ENCODE measurements at places on chromosomes 12 and 14.

DNA sequence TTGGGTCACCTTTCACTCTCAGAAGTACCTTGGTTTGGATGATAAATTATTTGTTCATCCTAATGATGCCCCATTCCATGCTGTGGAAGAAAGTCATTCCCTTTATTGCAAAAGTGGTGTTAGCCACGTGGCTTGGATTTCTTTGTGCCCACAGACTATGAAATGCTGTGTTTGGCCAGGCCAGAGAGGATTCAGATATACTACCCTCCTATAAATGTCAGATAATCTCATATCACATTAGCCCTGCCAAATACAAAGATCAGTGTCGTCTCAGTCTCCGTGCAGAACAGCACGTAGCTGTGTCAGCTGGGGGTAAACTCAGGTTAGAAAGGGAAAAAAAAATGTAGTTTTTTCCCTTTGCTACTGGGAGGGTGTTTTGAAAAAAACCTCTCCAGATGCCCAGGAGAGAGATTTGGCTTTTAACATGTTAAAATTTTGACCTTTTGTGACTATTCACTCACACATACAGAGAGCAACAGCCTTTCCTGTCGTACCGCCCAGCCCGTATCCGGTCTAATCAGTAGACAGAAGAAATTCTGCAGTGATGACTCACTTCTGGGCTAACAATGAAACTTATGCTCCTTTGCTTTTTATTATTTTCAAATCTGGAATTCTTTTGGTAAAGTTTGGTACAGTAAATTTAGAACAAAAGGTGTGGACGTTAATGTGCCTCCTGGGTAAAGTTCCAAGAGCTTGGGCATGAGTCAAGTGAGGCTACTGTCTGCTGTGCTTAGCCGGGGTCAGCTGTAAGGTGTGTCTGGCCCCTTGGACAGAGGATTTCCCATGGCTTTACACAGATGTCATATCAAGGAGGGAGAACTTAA lies 8.5 kb upstream of the PTPRB start:
- no peak for DNase-seq

- no peak for DNase-seq
Measured at GRCh38 chr12:83514372-83514771, 827.7 kb downstream of the TMTC2 start.

DNA sequence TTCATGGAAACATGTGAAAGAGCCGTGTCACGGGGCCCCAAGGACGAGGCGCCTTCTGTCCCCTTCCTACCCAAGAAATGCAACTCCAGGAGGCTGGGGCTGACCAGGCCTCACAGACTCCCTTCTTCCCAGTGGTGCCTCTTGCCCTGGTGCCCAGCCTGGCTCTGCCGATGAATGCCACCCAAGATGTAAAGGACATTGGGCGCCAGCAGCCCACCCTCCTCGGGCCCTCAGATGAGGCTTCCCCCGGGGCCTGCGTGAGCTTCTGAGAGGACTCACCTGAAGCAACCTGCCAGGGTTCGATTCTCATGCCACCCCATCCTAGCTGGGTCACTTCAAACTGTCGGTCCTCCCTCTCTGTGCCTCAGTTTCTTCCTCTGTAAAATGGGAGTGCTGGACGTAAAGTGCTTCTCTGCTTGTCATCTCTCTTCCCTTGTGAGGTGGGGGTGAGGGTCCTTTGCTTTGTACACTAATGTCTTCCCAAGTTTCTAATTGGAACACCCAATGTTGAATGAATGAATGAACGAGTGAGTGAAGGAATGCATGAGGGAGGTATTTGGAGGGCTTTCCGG lies 10.8 kb downstream of the FAM222A start:
- DNase-seq, result no peak

GRCh38 chr14:52068615-52069306 lies at the start of gene NID2:
Gene NID2 (minus strand): TSS chr14:52069059. CDS start chr14:52068994, 65 bp downstream.
- DNase-seq, result no peak

DNA sequence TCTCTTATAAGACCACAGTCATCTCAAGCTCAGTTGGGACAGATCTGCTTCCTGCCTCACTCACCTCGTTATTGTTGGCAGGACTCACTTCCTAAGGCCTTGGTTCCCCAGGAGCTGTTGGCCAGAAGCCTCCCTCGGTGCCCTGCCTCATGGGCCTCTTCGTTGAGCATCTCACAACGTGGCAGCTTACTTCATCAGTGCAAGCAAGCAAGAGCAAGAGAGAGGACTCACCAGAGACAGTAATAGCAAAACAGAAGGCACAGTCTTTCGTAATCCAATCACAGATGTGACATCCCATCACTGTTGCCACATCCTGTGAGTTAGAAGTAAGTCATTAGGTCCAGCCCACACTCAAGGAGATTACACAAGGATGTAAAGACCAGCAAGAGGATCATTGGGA lies 5.1 kb upstream of the NUMB start:
- peak; percentile 100 for DNase-seq

Measured in inflammatory macrophage (primary cell).